ENCODE measurements at places on chromosomes 1 and 21.

DNA sequence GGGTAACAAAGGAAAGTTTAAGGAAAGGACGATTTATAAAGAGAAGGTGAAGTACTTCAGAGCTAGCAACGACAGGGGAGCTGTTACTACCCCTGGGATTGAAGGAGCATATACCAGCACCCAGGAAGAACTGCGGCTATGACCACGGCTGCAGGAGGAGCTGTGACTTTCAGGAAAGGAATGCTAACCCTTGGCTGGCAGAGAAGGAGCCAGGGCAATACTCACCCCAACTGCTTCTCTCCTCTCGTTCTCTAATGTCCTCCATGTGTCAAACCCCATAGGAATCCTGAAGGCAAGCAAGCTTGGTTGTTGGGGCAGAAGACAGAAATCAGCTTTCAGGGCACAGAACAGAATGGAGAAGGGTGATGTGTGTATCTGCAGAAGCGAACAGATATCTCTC, 120.5 kb downstream of the TMEM53 start:
- no peak for DNase-seq

GRCh38 chr21:41745971-41746743, 20.7 kb downstream of the RIPK4 start:
- DNase-seq: no peak

GRCh38 chr1:159077120-159077961, 775 bp upstream of the AIM2 start:
- DNase-seq: no peak

DNA sequence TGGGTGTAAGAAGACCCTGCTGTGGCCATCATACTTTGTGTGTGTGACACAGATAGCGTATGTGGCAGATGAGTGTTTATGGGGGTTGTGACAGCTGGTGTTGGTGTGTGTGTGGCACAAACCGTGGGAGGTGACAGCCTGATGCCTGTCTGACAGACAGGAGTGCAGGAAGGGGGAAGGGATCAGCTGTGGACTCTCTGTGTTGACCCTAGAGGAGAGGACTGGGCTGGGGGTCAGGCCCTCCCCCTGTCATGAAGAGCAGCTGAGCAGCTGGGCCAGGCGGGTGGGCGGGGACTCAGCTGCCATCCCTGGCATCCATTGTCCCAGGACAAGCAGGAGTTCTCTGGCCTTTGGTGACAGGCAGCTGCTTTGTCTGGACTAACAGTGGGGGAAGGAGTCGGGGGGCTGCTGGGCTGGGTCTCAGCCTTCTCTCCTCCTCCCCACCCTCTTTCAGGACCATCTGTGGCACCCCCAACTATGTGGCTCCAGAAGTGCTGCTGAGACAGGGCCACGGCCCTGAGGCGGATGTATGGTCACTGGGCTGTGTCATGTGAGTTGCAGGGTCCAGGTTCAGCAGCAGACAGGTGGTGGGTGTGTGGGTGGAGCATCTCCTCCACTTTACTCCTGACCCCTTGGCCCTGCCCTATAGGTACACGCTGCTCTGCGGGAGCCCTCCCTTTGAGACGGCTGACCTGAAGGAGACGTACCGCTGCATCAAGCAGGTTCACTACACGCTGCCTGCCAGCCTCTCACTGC, 2.3 kb downstream of the PLK3 start:
- DNase-seq: no peak

GRCh38 chr1:45979074-45979777, 153.2 kb downstream of the PIK3R3 start:
- DNase-seq: no peak

DNA sequence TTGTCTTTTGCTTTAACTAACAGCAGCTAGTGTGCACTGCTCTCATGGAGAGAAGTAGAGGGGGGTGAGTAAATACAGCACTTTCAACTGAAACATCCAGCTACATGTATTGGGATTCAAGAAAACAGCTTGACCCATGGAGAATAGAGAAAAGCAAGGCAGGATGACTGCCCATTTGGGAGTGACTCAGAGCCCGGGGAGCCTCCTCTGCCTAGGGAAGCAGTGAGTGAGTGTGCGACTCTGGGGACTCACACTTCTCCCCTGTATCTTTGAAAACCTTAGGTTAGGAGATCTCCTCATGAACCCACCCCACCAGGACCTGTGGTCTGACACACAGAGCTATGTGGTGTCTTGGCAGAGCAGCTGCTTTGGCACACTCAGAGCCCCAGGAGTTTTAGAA, 82.0 kb upstream of the PTGFR start:
- DNase-seq: no peak

DNA sequence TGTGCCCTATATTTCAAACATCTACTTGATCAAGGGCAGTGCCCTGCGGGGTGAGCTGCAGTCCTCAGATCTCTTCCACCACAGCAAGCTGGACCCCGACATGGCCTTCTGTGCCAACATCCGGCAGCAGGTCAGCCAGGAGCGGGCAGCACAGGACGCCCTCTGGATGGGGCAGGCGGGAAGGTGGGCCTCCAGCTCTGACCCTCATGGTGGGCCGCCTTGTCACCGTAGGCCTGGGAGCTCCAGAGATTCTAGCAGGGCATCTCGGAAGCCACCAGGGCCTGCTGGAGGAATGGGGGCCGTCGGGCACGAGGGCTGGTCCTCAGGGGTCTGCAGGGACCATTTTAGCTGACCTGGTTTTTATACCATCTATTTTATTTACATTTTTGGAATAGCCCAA, 15.6 kb upstream of the MFN2 start:
- no peak for DNase-seq

DNA sequence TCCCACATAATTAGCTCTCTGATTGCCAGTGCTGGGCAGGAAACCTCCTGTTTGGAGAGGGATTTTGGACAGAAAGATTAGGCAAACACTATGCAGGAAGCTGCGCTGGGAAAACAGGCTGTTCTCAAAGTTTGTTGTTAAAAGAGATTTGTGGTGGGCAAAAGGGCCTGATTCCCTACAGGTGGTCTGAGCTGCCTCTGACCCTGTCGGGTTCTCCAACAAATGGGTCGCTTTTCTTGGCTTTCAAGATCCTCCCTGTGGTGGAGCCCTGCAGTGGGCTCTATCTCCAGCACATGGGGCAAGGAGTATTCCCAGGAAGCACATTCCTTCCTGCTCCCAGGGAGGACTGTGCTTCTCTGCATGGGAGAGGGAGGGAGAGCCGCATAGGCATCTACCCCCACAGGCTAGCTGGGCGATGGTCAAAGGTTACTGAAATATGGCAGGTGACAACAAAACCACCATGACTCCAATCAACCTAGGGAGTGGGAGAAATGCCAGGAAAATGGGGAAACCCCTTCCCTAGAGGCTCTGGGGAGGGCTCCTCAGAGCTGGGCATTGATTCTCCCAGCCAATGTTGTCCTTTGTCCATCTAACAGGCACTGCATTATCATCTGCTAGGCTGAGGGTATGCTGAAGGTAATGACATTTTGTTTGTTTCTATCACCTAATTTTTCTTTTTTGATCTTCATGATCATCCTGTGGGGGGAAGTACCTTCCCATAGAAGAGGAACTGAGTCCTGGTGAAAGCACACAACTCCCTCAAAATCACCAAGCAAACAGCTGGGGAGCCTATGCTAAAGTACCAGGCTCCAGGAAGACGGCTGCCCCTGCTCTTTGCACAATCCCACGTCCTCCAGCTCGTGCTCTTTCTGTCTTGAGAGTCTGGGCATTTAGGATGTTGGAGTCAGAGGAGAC, 85.3 kb downstream of the PLXNA2 start:
- no peak for DNase-seq

GRCh38 chr1:180238675-180239074, 8.6 kb downstream of the LHX4 start:
- no peak for DNase-seq

- DNase-seq: no peak
Measured at GRCh38 chr1:151875419-151876097, 22.0 kb upstream of the THEM5 start.

DNA sequence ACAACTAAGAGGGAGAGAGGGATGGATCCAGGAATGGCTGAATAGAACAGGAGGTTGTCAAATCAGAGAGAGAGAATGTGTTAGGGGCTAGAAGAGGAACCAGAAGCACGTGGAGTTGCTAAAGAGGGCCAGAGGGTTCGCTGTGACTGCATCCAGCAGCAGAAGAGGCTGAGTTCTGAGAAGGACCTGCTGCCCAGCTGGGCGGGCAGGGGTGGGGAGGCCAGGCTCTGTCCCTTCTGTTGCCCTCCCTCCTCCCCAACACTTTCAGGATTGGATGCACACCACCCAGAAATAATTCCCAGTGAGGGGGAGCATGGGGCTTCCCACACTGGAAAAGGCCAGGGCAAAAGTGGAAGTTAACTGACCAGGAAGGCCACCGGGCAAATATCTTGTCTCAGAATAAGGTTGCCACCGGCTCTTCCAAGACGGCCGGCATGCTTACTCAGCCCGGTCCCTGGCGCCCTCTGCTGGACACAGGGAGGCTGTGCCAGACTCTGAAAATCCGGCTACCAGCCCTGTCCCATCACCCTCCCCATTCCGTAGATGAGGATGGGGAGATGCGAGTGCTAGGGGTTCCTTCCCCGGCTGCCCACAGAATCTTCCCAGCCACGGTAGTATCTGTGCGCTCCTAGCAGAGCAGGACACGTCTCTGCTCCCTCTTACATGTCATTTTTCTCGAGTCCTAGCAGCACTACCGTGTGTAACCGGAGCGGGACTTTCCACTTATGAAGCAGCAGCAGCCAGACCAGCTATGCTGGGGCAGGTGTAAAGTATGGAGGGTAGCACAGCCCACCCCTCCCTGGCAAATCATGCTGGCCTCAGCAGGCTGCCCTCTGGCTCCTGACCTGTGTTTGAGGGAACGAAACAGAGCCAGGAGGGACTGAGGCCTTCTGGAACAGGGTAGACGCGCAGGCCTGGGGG, 46.8 kb upstream of the A3GALT2 start:
- DNase-seq: peak; percentile 20

GRCh38 chr1:178634445-178634844, 90.6 kb upstream of the RALGPS2 start:
- DNase-seq: no peak

DNA sequence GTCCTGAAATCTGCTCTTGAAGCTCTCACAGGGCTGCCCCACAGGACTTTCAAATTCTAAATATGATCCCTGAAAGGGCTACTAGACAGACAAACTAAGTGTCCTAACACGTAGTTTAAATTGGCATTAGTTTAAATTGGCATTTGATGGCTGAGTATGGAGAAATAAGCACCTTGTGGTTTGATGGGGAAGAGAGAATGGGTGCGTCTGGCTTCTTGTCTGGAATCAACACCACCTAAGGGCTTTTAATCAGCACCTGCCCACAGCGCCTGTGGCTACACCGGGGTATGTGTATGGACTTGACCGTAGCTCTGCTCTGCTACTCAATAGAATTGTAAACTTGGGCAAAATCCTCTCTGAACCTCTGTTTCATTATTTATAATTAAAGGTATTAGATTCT, 5.7 kb upstream of the LAMB3 start:
- DNase-seq: no peak

- DNase-seq: no peak
Measured at GRCh38 chr1:202586018-202586821, 124.0 kb downstream of the SYT2 start.

- DNase-seq: no peak
Measured at GRCh38 chr21:17250778-17251241, 262.0 kb upstream of the CXADR start.
